Fibroblast of the aortic adventitia (primary cell): ENCODE measurements at places on chromosomes 11 and 22.

- DNase-seq, result peak; percentile 59
Observed at GRCh38 chr22:41998361-41999261, at the start of gene WBP2NL. TSS of gene WBP2NL (plus strand) at chr22:41998788. CDS start at chr22:41998819, 31 bp downstream.

DNA sequence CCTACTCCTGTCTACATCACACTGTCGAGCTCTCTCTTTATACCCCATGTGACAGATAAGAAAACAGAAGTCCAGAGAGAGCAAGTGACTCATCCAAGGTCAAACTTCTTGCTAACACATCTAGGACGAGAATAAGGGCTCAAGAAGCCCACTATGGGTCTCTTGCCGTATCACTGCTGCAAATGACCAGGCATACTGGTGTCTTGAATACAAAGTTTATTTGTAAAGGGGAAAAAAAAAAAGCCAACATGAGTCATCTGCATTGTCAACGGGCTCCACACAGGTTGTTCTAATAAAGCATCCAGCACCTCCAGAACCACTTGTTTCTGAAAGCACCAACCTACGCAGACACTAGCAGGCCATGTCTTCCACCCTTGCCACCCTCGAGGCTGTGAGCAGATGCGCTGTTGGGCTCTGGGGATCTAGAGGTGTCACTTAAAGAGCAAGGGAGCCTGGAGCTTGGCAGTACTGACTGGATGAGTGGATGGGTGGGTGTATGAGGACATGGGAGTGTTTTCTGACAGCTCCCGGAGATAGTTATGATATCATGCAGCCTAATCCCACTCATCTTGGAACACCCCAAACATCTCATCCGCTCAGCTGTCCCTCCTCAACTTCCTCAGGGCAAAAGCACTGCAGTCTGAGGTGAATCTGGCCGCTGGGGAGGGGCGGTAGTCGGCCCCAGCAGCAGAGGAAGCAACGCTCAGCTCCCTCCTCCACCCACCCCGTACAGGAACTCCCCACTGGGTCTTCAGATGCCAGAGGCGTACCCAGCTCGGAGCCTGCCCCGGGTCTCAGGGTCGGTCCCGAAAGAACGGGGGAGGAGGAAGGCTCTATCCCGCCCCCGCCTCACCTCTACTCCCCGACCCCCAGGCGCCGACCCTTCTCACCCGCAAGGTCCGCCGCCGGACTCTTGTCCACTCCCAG lies 1.0 kb downstream of the SMCO4 start:
- peak; percentile 54 for DNase-seq

GRCh38 chr22:42976217-42976933 lies 38.6 kb downstream of the PACSIN2 start:
- DNase-seq, result no peak

GRCh38 chr11:27926486-27926885 lies 181.5 kb downstream of the KIF18A start:
- no peak for DNase-seq

GRCh38 chr11:1750481-1750839 lies at the start of gene IFITM10:
TSS of gene IFITM10 (minus strand) at chr11:1750595. CDS start at chr11:1750442, 153 bp downstream.
- DNase-seq, result peak; percentile 23

DNA sequence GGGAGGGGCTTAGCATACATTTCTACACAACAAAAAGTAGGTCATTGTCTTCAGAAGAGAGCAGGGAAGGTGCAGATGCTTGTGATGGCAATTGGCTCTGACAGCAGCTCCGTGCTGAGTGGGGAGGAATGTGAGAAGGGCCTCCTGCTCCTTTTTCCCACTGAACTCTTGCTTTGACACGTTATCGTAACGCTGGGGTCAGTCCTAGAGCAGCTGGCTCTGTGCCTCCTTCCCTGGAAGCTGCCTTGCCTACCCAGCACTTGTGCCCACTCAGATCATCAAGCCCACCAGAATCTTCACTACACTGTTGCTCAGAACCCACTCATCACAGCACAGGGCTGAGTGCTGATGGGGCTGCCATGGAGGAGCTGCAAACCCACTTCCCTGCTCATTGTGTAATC lies 14.9 kb upstream of the NAV2 start:
- no peak for DNase-seq

DNA sequence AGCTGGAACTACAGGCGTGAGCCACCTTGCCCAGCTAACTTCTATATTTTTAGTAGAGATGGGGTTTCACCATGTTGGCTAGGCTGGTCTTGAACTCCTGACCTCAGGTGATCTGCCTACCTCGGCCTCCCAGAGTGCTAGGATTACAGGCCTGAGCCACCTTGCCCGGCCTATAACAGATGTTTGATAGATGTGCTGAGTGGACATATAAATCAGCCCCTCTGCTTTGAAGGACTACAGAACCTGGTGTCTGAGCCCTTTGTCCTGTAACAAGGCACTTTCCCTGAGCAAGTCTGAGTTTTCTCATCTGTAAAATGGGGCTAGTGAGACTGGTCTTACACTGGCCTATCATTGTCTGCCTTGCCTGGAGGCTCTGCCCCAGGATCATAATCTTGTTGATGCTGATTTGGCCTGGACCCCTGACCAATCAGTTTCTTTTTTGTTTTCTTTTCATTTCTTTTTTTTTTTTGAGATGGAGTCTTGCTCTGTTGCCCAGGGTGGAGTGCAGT lies 7.0 kb downstream of the RIN1 start:
- no peak for DNase-seq

- DNase-seq, result peak; percentile 53
Observed at GRCh38 chr22:42608823-42609361, 5.8 kb downstream of the POLDIP3 start.

- no peak for DNase-seq
Observed at GRCh38 chr11:118439646-118440045, 3.4 kb downstream of the KMT2A start.

DNA sequence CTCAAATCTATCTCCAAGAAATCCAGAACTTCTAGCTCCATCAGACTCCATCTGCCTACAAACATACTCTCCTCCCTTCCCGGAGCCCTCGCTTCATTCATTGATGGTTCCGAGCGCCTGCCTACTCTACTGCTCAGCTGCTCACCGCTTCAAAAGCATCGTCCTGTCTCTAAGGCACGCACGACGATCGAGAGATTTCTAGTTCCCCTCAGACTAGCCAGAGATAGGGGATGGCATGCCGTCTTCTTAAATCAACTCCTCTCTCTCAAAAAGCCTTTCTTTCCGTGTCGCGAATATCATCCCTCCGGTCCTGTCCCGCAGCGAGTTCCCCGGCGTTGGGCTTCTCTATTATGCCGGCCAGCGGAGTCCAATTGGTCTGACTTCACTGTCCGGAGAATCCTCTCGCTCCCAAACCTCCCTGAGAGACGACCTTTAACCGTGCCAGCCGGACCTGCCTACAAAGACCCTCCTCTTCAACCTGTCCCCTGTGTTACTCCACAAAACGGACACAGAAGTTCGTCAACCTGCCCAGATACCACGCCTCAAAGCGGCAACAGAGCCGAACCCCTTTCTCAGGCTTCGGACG lies 592 bp downstream of the EEF1G start:
- peak; percentile 27 for DNase-seq

DNA sequence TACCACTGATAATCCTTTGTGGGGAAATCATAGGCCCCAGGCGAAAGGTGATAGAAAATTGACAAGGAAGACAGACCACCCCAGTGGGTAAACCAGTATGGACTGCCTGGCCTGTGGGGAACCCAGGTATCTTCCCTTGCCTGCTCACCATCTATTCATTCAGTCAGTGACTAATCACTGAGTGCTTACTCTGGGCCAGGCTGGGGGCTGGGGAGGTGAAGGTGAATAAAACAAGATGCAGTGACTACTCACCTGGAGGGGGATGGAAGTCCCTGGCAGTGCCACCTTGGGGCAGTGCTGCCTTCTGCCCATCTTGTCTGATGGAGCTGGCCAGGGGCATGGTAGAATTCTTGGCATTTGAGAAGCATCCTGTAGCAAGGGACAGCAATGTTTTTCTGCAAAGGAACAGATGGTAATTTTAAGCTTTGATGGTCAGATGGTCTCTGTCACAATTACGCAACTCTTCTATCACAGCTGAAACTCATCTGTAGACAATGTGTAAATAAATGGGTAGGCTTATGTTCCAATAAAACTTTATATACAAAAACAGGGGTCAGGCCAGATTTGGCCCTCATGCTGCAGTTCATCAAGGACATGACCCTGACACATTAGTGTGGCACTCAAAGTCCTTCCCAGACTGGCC lies 4.6 kb downstream of the ISX start:
- no peak for DNase-seq

DNA sequence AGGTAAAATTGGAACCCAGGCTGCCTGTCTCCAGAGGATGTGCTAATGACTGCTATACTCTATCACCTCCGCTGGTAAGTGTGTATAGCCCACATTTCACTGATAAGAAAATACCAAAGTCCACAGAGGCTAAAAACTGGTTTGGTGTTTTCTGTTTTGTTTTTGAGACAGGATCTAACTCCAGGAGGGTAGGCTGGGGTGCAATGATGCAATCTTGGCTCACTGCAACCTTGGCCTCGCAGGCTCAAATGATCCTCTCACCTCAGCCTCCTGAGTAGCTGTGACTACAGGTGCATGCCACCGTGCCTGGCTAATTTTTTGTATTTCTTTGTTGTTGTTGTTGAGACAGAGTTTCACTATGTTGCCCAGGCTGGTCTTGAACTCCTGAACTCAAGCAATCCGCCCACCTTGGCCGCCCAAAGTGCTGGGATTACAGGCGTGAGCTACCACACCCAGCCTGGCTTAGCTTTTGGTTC lies 409.8 kb downstream of the LARGE1 start:
- DNase-seq, result no peak

DNA sequence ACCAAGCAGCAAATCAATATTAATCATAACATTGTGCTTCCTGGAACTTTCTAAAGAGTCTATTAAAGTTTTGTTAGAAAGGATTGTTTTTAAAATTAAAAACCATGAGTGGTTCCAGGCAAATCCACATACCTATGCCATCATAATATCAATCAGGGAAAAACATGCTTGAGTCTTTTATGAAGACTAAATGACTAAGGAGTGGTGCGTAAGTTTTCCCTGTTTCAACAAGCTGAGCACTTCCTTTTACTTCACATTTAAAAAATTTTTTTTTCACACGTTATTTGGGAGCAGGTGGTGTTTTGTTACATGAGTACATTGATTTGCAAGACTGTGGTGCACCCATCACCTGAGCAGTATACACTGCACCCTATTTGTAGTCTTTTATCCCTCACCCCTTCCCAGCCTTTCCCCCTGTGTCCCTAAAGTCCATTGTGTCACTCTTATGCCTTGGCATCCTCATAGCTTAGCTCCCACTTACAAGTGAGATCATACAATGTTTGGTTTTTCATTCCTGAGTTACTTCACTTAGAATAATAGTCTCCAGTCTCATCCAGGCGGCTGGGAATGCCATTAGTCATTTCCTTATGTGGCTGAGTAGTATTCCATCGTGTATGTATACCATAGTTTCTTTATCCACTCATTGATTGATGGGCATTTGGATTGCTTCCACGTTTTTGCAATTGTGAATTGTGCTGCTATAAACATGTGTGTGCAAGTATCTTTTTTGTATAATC lies 1190.3 kb upstream of the RAG2 start:
- DNase-seq, result peak; percentile 69

DNA sequence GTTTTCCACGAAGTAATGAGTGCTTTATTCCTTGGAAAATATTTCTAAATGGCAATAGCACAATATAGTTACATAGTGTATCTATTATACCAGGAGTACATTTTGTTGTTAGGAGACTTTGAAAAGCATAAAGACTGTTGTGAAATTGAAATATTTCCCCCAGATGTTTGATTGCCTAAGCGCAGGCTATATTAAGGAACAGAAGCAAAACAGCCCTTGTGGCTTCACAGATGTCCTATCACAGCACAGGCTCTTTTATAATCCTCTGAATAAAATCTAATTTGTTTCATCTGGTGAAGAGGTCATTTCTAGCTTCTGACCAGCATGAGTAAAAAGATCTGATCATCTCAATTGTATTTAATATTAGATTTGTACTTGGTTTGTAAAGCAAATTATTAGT lies 48.2 kb downstream of the BSX start:
- no peak for DNase-seq

GRCh38 chr22:48253573-48253972 lies 1491.1 kb downstream of the TBC1D22A start:
- no peak for DNase-seq

- no peak for DNase-seq
Observed at GRCh38 chr11:127182586-127183203, 182.1 kb upstream of the KIRREL3 start.

GRCh38 chr11:73636249-73636648 lies 10.1 kb upstream of the PLEKHB1 start:
- no peak for DNase-seq

- DNase-seq, result no peak
Observed at GRCh38 chr11:117818041-117818873, 6.3 kb downstream of the FXYD2 start.

DNA sequence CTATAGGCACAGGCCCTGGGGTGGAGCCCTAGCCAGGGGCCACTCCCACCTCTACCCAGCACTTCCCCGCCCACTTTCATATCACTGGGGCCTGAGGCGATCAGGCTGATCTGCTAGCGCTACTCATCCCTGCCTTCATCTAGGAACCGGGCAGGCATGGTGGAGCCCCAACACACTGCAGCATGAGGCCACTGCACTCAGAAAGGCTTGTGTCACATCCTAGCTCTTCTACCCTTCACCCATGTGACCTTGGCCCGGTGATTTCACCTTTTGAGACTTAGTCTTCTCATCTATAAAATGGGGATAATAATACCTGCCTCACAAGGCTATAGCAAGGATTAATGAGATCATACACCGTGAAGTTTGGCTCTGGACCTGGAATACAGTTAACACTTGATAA lies 18.1 kb upstream of the GDPD5 start:
- no peak for DNase-seq

GRCh38 chr11:17572359-17572690 lies 25.3 kb downstream of the OTOG start:
- DNase-seq, result no peak

- DNase-seq, result no peak
Observed at GRCh38 chr11:111577821-111578220, 24.4 kb upstream of the SIK2 start.
